ENCODE measurements at places on chromosomes 5 and 9.

DNA sequence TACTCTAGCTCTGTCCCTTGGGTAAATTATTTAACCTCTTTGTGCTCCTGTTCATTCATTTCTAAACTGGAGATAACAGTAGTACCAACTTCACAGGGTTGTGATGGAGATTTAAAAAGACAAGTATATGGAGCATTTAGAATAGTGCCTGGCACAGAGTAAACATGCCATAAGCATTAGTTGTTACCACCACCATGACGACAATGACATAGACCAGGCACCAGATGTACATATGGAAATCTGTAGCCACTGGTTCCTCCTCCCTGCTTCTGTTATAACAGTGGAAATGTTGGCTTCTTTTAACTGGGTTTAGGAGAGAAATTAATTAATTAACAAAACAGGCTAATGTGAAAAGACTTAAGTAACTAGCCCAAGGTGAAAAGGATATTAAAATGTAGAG, 217.5 kb downstream of the DENND1A start:
- DNase-seq, result no peak

DNA sequence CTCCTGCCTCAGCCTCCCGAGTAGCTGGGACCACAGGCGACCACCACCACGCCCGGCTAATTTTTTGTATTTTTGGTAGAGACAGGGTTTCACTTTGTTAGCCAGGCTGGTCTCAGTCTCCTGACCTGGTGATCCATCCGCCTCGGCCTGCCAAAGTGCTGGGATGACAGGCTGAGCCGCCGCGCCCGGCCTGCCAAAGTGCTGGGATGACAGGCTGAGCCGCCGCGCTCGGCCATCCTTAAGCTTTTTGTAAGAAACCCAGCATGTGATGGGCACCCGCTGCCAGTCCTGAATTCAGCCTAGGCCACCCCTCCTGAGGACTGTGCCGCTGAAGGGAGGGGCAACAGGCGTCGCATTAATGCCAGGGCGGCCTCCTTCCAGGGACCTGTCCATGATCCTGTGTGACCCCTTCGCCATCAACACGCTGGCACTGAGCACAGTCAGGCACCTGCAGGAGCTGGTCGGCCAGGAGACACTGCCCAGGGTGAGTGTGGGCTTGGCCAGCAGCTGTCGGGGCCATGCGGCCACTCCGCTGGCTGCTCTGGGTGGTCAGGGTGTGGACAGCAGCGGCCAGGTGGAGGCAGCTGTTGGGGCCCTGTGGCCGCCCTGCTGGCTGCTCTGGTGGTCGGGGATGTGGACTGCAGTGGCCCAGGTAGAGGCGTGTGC, 10.5 kb downstream of the NELFB start:
- no peak for DNase-seq

DNA sequence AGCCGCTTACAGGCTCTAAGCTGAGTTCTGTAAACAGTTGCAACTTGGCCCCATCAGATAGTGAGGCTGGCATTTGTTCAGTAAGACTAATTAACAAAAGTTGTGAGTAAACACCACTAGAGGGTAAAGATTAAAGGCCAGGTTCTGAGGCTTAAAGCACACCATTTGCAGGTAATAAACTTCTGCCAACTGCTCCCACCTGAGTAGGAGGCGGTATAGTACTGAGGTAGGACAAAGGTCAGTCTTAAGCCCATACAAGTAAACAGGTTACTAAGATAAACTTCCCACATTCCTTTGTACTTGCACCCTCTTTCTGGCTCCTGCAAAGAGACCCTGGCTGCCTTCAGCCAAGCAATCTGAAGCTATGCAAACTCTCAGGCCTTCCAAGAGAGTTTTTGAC, 419.6 kb downstream of the DNAH5 start:
- DNase-seq, result no peak

DNA sequence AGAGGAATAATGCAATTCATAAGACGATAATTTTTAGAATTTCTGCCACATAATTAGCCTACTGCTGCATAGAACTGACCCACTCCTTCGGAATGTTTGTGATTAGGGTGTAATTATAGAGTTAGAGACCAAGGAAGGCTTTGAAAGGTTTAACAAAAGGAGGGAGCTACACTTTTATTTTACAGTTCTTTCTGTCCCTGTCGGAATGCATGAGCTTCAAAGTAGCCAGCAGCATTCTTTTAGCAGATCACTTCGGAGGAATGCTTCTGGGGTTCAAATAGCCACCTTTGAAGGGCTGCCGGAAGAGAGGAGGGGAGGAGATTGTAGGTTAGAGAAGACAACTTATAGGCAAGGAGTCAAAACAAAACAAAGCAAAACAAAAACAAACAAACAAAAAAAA, 168.1 kb downstream of the GRIA1 start:
- no peak for DNase-seq

GRCh38 chr5:124795829-124796228, 49.4 kb upstream of the ZNF608 start:
- DNase-seq, result no peak

GRCh38 chr5:139413153-139413552, 9.3 kb upstream of the SPATA24 start:
- DNase-seq, result no peak

DNA sequence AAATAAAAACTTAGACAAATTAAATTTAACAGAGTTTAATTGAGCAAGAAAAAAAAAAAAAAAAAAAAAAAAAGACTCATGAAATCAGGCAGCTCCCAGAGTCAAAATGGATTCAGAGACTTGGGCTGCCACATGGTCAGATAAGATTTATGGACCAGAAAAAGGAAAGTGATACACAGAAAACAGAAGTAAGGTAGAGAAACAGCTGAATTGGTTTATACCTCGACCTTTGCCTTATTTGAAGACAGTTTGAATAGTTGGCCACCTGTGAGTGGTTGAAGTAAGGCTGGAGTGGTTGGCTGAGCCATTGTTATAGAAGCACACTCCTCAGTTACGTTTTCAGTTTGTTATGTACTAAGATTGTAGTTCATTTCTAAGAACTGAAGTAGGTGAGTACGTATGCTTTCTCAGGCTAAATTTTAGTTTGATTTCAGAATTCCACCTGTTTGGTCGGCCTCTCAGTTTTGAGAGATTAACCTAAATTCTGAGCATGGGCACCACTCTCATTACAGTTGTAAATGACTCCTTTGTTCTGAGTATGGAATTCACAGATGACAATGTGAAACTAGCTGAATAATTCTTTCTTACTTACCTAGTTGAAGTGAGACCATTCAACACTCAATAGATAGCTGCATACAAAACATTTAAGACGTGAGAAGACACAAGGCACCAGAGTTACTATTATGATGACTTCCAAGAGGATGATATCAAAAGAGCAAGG, 149.0 kb downstream of the AOPEP start:
- DNase-seq, result no peak

- DNase-seq, result no peak
Measured at GRCh38 chr5:142870532-142871362, 100.6 kb downstream of the ARHGAP26 start.

DNA sequence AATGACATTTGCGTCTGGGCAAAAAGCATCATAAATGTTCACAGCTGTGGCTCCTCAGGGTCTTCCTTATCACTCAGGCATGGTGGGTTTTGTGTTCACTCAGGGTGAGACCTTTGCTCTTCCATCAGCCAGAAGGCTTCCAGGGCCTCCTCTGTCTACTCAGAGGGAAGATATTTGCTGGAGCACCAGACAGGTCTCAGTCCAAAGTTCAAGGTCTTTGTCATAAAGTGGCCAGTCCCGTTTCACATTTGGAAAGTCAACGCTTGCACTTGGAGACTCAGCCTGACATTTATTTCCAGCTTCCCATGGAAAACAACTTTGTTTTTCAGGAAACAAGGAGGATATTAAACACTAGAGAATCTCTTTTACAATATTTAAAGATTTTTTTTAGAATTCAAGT, 12.2 kb upstream of the CARTPT start:
- no peak for DNase-seq

GRCh38 chr5:109725135-109725534, 35.4 kb downstream of the MAN2A1 start:
- no peak for DNase-seq

DNA sequence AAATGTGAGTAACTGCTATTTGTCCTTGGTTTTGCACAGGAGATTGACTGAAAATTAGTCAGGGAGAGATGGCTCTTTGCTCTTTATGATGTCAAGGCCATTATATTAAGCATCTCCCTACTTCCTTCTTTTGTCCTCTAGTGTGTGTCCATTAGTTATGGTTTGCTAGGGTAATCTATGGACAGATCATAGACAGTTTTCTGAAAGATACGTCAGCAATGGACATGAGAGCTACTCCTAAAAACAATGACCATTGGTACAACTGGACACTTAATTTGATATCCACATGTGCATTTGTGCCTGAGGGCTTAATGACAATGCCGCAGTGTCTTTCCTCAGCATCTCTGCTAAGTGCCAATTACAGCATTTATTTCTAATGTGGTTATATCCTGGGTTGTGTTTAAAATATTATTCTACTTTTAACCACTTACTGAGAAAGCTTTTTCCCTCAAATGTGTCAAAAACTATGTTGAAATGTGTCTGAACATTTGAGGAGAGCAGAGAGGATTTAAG, 218.2 kb upstream of the RFX3 start:
- no peak for DNase-seq

DNA sequence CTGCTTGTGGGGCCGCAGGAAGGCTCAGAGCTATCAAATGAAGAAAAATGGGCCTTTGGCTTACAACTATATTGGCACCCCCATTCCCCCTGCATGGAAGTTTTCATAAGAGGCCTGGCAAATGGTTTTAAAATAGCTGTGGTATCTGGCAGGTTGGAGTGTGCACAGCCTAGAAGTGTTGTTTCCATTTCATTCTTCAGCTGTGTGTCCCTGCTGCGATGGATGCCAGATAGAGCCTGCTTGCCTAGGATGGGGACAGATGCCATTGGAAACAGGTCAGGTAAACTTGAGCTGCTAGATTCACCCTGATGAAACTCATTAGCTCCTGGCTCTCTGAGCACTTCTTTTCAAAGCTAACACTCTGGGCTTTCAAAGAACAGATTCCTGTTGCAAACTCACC, 183.3 kb downstream of the IRX1 start:
- DNase-seq, result no peak

DNA sequence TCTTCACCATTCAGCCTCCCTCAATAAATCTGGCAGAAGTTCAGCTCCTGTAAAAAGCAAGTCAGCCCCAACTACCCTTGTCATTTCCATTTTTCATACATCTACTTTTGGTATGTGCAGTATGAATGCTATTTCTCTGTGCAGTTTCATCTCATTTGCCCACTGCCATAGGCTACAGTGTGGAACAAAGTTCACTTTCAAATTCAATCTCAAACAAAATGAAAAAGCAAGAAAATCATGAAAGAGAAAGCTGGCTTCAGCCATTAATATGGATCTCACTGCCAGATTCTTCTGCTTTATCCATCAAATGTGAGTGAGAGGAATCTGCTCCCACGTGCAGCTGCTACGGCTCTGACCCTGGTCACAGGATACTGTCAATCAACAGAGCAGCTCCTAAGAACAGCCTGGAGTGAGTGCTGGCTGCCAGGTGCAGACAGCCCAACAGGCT, 494.2 kb downstream of the ZNF608 start:
- no peak for DNase-seq

DNA sequence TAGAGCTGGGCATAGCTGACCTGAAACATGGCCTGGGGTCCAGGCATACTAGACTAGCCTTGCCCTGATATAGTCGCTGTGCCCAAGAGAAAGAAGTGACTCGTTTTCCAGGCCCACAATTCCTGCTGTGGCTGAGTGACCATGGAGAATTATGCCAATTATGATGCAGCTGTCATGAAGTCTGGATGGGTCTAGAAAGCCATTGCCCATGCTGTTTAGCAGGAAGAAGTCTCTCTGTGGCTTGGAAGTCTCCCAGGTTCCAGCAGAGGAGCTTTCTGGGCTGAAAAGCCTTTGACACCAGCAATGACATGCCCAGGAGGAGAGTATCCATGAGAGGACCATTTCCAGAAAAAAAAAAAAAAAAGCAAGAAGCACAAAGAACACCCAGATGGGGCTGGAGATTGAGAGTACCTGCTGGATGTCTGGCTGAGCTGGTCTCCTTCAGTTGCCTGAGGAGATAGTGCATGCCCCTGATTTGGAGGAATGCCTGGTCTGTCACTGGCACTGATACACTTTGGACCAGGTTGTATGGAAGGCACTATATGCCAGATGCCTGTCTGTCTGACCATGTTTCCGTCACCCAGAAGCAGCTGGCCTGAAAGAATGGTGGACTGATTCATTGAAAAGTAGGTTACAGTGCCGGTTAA, 128.0 kb upstream of the EPB41L4A start:
- no peak for DNase-seq

DNA sequence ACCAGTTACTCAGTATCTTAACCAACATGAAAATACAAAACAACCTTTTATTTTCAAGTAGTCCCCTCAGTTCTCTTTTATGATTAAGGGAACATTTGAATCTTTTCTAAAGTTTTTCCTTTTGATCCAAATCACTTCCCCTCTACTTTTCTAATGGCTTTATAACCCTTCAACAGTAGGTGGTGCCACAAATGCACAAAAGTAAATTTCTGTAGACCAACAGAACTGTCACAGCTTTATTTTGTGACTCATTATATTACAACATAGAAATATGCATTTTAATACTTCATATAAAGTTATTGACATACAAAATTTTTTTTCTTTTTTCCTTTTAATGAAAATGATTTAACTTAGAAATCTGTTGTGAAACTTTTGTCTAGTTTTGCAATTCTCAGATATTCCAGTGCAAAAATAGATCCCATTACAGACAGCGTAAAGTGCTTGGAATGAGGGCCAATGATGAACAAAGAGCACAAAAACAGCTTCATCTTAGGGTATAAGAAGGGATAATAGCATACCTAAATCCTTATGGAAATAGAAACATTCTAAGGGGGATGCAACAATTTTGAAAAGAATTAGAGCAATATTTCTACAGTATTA, 17.0 kb downstream of the NIPSNAP3B start:
- peak; percentile 24 for DNase-seq

DNA sequence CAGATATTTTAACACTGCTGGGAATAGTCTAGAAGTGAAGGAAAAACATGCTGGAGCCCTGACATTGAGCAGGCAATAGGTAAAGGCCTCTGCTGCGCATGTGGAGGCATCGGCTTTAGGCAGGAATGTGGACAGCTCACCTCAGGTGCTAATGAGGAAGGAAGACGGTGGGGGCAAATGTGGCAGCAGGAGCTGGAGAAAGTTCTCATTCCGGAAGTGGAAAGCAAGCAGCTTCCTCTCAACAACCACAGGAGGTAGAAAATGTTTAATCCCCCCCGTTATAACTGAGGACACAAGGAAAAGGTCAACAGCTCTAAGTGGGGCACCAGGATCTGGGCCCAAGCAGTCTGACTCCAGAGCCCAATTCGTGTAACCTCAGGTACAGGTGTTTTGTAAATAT, 7.6 kb upstream of the RPS14 start:
- no peak for DNase-seq

GRCh38 chr9:96047741-96048103, 172.2 kb downstream of the ERCC6L2 start:
- DNase-seq, result no peak

GRCh38 chr5:168136340-168136739, 155.1 kb upstream of the WWC1 start:
- no peak for DNase-seq
